ENCODE measurements at places on chromosomes 3 and 15. TPM values are rescaled to one million over a fixed set of nuclear protein-coding genes. Genes with fewer than 3 reads are reported as not detected.

GRCh38 chr3:8886546-8886945, 76.7 kb downstream of the RAD18 start:
- no peaks in the 10 kb centered on the region for H3K4me1 ChIP-seq
- no peak overlapping the region for H3K27ac ChIP-seq
- H3K27me3 ChIP-seq, result no peaks in the 10 kb centered on the region
- H3K36me3 ChIP-seq, result peaks cover 13% of the 10 kb centered on the region

GRCh38 chr3:22606461-22606860, 596.7 kb upstream of the UBE2E2 start:
- H3K4me3 ChIP-seq, result no peak overlapping the region
- no peaks in the 10 kb centered on the region for H3K36me3 ChIP-seq
- no peak for DNase-seq
- H3K27me3 ChIP-seq, result no peaks in the 10 kb centered on the region

- H3K27ac ChIP-seq, result no peak overlapping the region
- DNase-seq, result no peak
- H3K4me1 ChIP-seq, result no peaks in the 10 kb centered on the region
- H3K27me3 ChIP-seq, result peaks cover 6% of the 10 kb centered on the region
- no peak overlapping the region for H3K4me3 ChIP-seq
- H3K36me3 ChIP-seq, result no peaks in the 10 kb centered on the region
Measured at GRCh38 chr15:93089727-93090305, 805 bp upstream of the RGMA start.

DNA sequence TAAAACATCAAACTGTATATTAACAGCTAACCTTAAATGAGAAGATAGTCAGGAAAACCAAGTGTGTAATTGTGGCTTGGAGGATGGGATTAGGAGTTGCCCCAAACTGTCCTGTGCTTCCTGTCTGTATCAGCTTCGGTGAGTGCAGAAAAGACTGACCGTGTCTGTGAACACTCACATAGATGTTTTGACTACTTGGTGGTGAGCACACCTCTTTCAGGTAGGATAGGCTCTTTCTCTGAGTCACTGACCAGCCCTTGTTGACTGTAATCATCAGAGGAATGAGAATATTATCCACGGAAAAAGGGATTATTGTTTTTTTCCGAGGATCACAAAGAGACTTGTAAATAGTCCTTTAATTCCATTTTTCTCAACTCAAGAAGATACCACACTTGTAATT, 51.5 kb downstream of the GMNC start:
- H3K4me3 ChIP-seq, result no peak overlapping the region
- H3K27me3 ChIP-seq, result no peaks in the 10 kb centered on the region
- DNase-seq, result no peak

The MESP1 gene
- total RNA-seq, result 1.5 TPM

Measured in T-cell (primary cell).